ENCODE measurements at places on chromosomes 12 and 14.

DNA sequence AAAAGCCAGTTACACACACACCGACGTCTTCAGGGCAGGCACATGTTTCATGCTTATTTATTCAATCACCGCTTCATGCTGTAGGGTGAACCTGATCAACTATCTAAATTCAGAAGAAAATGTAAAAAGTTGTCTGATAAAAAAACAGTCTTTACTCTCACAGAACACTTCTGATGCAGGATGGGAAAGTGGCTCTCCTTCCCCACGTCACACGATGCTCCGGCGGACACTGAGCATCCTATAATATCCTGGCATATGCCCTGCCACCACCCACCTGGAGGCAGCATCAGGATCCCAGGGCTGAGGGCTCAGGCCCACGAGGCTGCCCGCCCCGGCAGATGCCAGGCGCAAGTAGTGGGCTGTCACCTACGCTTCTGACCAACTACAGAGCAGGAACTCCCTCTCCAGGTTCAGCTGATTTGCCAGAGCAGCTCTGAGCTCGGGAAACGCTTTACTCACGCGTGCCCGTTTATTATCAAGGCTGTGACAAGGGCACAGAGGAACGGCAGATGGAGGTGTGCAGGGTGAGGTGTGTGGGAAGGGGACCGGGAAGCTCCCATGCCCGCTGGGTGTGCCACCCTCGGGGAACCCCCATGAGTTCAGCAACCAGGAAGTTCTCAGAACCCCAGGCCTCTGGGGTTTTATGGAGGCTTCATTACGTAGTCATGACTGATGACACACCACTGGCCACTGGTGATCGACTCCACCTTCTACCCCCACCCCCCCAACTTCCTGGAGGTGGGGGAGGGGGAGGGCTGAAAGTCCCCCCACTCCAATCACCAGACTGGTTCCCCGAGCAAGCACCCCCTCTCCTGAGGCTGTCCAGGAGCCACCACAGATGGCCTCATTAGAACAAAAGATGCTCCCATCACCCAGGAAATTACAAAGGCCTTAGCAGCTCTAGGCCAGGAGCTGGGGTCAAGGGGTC lies 32.1 kb downstream of the SLC15A4 start:
- peak; percentile 85 for DNase-seq

GRCh38 chr12:26276709-26277108 lies 81.3 kb downstream of the SSPN start:
- peak; percentile 70 for DNase-seq

DNA sequence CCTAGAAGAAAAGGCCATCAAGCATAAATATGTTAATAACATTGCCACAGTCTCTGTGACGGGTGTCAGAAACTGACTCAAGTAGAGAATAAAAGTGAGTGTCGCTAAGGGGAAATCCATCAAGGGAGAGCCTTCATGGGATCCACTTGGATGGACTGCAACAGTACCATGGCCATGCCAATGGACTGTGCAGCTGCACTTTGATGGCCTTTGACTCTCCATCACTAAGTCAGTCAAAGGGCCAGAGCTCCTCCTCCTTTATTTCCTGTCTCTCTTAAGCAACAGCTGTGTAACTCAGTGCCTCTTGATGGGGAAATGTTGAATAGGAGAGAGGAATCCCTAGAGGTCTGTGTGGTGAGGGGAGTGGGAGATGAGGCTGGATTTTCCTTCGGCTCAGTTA lies 335.2 kb downstream of the BMP4 start:
- DNase-seq: no peak

DNA sequence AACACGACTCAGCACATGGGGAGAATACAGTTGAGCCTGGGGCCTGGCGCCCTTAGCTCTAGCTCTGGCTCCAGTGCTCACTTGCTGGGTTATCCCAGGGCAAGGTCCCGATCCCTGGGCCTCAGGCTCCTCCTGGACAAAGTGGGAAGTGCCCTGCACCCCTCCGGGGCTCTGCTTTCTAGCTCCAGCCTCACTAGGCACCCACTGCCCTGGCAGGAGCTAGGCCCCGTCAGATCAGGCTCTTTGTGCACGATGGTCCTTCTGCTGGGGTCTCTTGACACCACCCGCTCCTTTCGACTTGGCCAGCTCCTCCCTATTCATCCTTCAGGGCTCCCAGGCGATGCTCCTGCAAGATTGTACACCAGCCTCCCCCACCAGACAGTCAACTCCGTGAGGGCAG lies 23.4 kb downstream of the NCKAP5L start:
- DNase-seq: no peak

- DNase-seq: no peak
These were observed 59.6 kb downstream of the PRKD1 start for GRCh38 chr14:29868000-29868399.

GRCh38 chr14:91317381-91318308 lies 73.1 kb upstream of the GPR68 start:
- DNase-seq: peak; percentile 47

DNA sequence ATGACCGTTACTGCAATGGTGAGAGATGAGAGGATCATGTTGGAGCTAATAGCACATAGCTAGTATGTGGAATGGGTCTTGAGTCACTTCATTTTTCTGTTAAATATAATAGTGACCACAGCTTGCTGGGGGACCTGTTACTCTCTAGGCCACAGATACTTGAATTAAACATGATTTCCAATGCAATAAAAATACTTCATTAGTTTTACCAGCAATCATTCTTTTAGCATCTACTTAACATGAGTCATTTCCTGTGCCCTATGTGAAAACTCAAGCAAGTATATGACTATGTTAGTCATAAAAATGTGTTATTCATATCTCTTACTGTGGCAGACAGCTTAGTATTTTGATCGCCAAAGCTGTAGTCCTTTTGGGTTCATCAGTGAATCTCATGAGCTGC lies 798.8 kb downstream of the SLC16A7 start:
- DNase-seq: no peak

- no peak for DNase-seq
These were observed 78.0 kb downstream of the DBX2 start for GRCh38 chr12:44972746-44973421.

GRCh38 chr14:99207456-99207855 lies 64.5 kb downstream of the BCL11B start:
- no peak for DNase-seq

GRCh38 chr12:42605685-42606084 lies 16.1 kb upstream of the PRICKLE1 start:
- no peak for DNase-seq

- peak; percentile 69 for DNase-seq
These were observed 11.0 kb upstream of the PLEKHG3 start for GRCh38 chr14:64692986-64693809.

- no peak for DNase-seq
These were observed 17.4 kb upstream of the PYGL start for GRCh38 chr14:50961605-50962221.

- DNase-seq: no peak
These were observed 7.9 kb upstream of the HCAR1 start for GRCh38 chr12:122738571-122738970.

- DNase-seq: no peak
These were observed 62.2 kb downstream of the GNG2 start for GRCh38 chr14:51922624-51923023.

- peak; percentile 83 for DNase-seq
These were observed 518.7 kb downstream of the TMEM121 start for GRCh38 chr14:106044949-106045596.

DNA sequence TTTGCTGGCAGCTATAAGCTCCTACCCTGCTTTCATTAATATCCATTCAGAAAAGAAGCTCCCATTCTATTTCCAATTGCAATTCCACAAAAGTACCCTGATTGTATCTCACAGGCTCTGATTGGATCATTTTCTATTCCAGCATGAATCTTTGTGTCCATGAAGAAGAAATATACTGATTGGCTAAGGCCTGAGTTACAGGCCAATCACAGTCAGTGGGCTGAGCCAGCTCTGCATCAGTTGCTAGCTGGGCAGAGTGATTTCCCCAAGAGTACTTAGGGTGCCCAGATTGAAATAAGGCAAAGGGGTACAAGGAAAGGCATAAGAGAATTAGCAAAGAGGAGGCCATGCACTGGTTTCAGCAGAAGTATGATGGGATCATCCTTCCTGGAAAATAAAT lies 14.4 kb downstream of the ART4 start:
- peak; percentile 17 for DNase-seq

DNA sequence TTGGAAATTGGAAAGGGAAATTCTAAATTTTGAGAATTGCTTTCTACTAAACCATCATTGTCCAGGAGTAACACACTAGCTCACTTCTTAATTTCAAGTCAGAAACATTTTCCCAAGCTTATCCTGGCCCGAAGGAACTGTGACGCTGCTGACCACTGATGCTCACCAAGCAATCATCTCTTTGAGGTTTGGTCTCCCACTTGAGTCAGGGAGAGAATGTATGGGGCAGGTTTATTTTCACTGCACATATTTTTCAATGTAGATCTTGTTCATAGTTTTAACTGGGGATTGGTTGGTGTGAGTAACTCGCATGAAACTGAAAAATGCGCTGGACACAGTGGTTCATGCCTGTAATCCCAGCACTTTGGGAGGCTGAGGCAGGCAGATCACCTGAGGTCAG lies 12.9 kb upstream of the RNASE10 start:
- DNase-seq: no peak

GRCh38 chr14:95127531-95127911 lies 29.8 kb downstream of the DICER1 start:
- no peak for DNase-seq

DNA sequence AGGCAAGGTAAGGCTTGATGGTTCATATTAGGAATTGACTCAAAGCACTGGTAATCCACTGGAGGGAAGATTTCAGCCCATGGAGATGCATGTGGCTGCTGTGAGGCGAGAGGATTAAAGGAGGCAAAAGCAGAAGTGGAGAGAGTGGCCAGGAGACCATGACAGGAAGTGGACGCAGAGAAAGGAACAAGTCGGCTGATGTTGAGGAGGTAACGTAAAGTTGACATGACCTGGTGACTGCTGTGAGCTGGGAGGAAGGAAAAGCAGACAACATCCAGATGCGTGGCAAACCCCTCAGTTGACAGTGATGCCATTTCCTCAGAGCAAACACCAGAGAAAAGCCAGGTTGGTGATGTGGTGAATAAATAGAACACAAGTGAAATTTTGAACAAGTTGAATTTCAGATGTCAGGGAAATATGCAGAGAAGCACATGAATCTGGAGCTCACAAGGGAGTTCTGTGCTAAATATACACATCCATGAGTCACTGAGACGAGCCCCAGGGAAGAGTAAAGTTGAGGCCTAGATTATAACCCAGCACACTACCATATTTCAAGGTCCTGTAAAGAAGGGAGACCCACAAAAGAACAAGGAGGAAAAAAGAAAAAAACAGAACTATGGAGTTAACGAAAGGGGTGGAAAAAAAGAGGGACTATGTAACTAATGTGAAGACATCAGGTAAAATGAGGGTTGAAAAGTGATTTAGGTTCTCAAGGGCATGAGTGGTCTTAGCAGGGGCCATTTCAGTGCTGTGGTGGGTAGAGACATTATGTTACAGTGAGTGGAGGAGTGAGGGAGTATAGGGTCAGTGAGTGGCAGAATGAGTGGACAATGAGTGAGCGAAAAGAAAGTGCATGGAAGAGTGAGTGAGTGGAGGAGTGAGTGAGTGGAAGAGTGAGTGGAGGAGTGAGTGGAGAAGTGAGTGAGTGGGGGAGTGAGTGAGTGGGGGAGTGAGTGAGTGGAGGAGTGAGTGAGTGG lies 61.6 kb upstream of the GZMB start:
- peak; percentile 62 for DNase-seq

GRCh38 chr14:35242599-35243311 lies 49.4 kb upstream of the PSMA6 start:
- DNase-seq: no peak

DNA sequence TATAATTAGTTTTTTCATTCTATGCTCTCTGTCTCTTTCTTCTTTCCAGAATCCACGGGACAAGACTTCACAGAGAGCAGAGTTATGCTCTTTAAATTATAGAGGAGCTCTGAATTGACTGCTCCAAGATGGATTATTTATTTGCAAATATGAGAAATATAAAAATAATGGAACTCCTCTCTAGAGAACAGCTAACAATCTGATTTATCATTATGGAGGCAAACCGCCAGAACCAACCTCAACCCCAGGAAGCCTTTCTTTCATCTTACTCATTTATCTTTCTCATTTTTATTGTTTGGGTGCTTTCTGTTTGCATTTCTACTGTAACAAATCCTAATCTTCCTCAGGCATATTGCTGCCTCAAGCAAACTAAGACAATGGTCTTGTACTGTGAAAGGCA lies 216.5 kb downstream of the C12orf50 start:
- DNase-seq: no peak

- DNase-seq: no peak
These were observed 342.6 kb upstream of the E2F7 start for GRCh38 chr12:77407931-77408330.

DNA sequence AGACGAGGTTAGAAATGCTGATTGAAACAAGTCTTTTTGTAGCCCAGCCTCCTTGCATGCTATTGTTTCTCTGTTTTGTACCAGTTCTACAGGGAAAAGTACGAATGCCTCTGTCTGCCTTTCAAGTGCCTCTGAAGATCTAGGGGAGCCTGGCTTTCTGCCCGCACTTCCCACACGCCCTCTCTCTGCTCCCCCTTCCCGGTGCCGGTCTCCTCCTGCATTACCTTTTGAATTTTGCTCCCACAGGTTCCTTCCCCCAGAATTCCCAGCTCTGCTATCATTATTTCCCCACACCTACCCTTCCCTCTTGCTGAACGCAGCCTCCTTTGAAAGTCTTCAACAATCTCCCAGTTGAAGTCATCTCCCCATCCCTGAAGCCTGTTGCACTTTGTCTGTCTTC lies 689.7 kb downstream of the BCL11B start:
- DNase-seq: no peak

DNA sequence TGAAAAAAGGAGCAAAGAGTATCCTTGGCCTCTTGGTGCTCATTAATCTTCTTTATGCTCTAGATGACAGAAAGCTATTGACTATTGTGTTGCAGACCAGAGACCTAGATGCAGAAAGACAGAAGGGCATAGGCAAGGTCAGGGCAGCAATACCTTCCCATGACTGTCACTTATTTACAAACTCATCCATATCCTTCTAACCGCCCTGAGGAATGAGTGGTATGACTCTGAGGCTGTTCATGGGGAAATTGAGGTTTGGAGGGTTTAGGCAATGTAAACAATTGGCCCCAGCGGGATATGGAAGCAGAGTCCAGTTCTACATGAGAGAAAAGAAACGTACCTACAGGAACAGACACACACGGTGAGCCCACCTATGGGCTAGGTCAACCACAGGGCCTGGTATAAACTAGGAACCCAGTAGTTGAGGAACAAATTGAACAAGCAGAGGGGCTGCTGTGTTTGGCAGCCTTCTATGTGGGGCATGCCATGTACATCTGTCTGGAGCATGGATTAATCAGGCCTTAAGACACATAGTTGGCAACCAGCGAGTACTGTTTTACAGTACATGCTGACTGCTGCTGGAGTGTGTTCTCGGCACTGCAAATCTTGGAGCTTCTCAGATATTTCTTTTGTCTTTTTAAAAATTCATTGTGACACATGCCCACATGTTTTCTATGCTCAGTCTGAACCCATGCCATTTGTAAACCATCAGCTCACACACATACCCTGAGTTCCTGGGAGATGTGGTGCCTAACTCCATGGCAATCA lies 159.7 kb upstream of the NTF3 start:
- no peak for DNase-seq

- peak; percentile 39 for DNase-seq
These were observed 96.2 kb downstream of the CIT start for GRCh38 chr12:119780786-119781434.

- no peak for DNase-seq
These were observed 37.6 kb upstream of the PRB4 start for GRCh38 chr12:11347810-11348209.

GRCh38 chr12:25284024-25284423 lies 33.3 kb upstream of the KRAS start:
- DNase-seq: no peak

- DNase-seq: no peak
These were observed 279.3 kb downstream of the DUSP6 start for GRCh38 chr12:89073027-89073398.

Measured in suppressor macrophage treated with lipopolysaccharide for 1 hour (primary cell).